Fibroblast of the aortic adventitia (primary cell): ENCODE measurements at places on chromosomes 5 and 9. TPM values are rescaled to one million over a fixed set of nuclear protein-coding genes. Genes with fewer than 3 reads are reported as not detected.
A peak's percentile ranks its signal among the peaks of the same experiment; 100 is the strongest.

- DNase-seq, result peak; percentile 59
Measured at GRCh38 chr5:150464554-150465012, 15.0 kb upstream of the RPS14 start.

DNA sequence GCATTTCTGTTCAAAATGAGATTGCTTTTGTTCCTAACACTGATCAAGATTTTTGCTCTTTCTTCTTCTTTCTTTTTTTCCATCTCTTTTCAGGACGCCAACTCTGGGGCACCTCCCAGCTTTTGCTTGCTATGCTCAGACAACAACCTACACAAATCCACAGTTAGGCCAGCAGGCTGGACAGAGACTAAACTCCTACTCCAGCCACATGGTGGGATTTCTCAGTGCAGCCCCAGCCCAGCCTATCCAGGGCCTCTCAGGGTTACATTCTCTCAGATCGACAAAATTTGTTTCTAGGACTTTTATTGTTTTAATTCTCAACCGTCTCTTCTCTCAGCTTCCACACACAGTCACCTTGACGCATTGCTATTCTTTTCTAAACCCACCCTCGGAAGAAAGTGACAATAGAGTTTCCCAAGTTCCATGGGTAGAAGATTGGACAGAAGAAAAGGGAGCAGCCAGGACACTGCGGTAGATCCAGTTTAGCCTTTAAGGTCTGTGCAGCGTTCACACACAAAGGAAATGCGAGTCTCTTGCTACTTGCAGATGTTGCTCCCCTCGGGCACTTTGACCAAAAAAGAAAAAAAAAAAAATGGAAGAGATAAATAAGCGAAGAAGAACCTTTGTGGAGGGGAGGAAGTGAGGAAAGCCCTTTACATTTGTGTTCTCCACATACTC, 588.6 kb upstream of the GRAMD2B start:
- DNase-seq, result no peak

GRCh38 chr5:139930406-139930805, 112.7 kb downstream of the NRG2 start:
- no peak for DNase-seq

DNA sequence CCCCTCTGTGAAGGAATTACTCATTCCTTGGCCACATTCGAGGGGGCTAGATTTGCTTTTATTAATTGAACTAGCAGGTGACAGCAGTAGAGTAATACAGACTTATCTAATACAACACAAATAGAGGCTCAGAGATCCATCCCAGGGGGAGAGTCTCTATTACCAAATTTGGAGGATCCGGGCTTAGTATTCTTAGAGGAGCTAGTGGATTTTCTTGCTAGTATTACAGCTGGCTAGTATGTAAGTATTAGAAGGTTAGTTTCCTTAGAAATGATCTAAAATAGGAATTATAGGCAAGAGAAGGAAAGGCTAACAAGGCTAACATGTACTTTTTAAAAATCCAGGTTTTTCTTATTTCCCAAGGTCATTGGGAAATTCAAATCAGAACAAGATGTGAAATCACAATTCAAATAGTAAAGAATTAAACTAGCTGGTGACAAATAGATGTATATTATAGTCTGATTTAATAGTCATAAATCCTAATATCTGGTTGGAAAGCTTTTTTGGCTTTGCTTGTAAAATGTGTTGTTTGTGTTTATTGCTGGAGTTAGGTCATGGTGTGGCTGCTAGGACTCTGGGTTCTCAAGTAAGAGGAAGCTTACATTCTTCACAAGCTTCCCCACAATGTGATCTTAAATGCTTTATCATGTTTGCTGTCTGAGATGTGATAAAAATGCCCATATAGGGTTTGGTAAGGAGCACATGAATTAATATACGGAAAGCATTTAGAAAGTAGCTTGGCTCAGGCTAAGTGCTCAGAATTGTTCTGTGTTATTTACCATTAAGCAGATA, 160.4 kb upstream of the MPDZ start:
- no peak for DNase-seq

DNA sequence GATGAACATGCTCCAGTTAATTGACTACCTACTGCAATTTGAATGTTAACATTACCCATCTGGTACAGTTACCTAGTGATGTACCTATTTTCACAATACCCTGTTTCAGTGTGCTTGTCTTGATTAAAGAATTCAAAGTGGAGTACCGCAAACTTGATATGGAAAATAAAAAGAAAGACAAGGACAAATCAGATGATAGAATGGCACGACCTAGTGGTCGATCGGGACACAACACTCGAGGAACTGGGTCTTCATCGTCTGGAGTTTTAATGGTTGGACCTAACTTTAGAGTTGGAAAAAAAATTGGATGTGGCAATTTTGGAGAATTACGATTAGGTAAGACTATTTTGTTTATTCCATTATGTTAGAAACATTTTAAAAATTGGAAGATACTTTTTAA, 33.5 kb downstream of the CSNK1G3 start:
- peak; percentile 42 for DNase-seq

- no peak for DNase-seq
Measured at GRCh38 chr9:133473743-133474142, 5.2 kb downstream of the SLC2A6 start.

DNA sequence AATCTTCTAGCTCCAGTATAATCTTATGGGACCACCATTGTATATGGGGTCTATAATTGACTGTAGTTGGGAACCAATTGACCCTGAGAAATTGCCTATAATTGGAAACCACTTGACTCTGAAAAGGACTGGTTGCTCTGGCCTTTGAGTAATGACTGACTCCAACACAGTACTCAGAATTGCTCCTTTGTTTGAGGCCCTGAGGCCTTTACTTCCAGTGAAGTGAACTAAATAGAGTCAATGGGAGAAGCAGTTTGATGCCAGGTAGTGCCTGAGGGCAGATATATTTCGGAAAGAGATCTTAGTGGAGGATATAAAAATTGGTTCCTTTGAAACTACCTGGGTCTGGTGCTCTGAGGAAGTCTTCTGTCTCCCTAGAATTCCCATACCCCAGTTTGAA, 16.0 kb upstream of the TMEM171 start:
- no peak for DNase-seq

DNA sequence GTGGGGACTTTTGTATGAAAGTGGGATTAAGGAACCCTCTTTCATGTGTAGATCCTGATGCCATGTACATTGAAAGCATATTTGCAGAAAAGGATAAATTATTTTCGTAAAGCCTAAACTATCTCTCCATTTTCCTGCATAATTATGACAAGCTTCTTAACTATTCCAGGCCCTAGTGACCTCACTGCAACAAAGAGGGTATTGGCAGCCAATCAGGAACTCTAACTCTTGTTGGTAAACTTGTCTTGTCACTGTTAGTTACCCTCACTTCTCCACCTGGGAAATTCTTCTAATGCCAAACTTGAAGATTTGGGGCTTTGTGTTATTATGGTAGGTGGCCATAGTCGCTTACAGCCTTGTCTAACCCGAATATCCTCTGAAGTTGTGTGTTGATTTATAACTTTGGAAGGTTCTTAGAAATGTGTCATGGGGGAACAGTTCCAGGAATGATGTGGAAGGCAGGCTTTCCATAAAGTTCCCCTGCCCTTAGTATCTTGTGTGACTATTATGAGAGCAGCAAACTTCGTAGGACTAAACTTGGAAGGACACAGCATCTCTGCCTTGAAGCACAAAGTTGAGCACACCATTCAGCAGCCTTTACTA, 52.5 kb downstream of the IQGAP2 start:
- DNase-seq, result no peak

- DNase-seq, result no peak
Measured at GRCh38 chr9:6619909-6620308, 25.6 kb downstream of the GLDC start.

DNA sequence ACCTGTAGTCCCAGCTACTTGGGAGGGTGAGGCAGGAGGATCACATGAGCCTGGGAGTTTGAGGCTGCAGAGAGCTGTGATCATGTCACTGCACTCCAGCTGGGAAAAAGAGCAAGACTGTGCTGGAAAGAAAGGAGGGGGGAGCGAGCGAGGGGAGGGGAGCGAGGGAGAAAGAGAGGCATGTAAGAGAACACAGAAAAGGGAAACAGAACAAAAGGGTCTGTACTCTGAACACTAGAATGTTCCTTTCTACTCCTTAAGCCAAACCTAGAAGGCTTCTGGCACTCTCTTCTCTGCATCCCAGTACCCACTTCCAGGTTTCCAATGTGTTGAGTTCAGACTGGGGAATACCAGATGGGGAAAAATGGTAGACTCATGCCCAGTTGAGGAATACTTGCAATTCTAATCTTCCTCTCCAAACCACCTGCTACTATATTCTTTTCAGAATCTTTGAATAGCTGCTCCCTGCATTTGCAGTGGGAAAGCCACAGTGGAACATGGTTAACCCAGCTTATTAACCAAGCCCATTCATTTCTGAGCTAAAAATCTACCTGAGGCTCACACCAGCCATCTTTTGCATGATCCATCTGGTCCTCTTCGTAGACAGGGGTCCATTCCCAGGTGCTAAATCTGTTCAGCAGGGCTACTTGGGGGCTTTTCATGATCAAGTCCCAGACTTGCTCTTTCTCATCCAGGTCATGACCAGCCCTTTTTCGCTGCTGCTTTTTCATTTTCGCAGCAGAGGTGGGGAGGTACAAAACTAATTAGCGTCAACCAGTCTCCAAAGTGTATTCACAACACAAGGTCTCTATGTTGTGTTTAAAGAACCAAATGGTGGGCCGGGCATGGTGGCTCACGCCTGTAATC, 34.9 kb downstream of the SEMA4D start:
- no peak for DNase-seq

DNA sequence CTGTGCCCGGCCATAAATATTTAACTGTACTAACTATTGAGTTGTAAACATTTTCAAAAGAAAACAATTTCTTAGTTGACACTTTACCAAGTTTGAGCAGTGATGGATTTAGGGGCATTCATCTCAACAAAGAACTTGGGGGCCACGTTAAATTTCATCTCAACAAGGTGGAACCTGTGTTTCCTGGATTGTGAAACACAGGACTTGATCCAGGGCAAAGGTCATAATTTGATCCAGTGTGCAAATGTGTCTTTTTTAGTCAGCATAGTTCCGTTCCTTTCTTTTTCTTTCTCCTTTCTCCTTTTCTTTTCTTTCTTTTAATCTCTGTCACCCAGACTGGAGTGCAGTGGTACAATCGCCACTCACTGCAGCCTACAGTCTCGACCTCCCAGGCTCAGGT, 3.1 kb downstream of the GFRA3 start:
- DNase-seq, result no peak

GRCh38 chr5:79602889-79603288, 9.4 kb upstream of the TENT2 start:
- DNase-seq, result no peak

GRCh38 chr9:101311758-101312420, 72.9 kb downstream of the BAAT start:
- DNase-seq, result peak; percentile 88

DNA sequence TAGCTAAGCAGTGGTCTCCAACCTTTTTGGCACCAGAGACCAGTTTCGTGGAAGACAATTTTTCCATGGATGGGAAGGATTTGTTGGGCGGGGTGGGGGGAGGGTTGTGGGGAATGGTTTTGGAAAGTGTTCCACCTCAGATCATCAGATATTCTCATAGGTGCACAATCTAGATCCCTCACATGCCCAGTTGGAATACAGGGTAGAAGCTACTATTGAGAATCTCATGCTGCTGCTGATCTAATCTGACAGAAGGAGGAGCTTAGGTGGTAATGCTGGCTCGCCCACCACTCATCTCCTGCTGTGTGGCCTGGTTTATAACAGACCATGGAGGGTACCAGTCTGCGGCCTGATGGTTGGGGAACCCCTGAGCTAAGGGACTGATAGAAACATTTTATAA, 662.7 kb upstream of the RGMB start:
- DNase-seq, result no peak

DNA sequence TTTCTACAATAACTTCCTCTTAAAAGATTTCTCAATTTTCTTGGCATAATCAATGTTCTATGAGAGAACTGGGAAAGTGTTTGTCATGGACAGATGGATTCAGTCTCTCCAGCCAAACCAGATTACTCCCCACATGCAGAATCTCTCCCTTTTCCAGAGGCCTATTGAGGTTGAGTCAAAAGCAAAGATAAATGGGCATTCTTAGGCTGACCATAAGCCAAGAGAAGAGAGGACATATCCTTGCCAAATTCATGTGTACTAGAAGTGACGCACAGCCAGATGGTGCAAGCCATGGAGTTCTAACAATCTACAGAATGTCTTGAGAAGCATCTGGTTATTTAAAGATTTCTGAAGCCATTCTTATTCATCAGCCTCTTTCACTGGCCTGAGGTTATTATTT, 2115.0 kb downstream of the MAT2B start:
- DNase-seq, result peak; percentile 48

- DNase-seq, result peak; percentile 99
Measured at GRCh38 chr5:139635606-139636206, 12.4 kb upstream of the CXXC5 start.

DNA sequence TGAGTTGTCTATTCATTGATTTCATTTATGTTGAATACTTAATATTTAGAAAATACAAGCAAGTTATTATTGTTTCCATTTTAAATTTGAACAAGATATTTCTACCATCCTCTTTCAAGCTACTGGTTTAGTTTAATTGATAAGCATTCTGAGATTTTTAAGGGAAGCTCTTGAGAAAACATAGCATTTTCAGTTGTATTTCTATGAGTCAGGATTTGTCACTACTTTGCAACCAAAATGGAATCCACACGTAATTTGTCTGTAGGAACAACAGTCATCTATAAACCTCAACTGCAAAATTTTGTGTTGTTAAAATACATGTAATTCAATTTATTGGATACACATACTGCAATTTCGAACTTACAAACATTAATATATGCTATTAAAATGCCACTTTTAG, 74.0 kb downstream of the PRR16 start:
- peak; percentile 54 for DNase-seq

DNA sequence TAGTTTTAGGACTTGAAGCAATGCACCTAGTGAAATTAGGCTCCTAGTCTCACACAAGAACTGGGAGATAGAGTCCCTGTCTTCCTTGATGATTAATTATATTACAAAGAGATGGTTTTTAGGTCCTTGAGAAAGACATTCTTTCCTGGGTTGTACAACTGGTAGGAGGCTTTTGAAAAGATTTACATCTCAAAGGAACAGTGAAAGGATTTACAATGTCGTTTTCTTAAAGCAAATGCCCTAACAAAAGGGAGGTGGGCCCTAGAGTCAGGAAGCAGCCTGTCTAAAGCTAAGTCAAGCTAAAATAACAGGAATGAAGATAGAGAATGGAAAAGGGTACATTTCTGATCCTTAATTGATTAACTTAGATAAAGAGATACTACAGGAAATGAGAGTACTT, 102.2 kb upstream of the IL7R start:
- DNase-seq, result no peak

CATSPER3 gene
- 0.09 TPM in 1 of 2 replicates, not detected in the other for total RNA-seq

BTNL8 gene
- total RNA-seq, result not detected in 2 replicates
